ENCODE measurements at places on chromosomes 7 and 10.

DNA sequence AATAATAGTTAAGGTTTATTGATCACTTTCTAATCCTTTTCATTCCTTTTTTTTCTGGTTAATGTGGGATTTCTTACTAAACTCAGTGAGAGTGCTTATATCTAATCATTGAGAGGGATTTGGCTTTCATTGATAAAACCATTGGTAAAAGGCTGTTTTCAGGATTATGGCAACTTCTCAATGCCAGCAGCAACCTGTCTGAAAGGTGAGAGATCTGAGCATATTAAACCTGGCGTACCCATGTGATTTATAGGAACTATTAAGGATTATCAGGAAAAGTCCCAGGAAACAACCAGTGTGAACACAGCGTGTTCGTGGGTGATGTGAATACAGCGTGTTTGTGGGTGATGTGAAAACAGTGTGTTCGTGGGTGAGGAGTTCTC, 65.9 kb downstream of the PDIA4 start:
- DNase-seq: no peak

DNA sequence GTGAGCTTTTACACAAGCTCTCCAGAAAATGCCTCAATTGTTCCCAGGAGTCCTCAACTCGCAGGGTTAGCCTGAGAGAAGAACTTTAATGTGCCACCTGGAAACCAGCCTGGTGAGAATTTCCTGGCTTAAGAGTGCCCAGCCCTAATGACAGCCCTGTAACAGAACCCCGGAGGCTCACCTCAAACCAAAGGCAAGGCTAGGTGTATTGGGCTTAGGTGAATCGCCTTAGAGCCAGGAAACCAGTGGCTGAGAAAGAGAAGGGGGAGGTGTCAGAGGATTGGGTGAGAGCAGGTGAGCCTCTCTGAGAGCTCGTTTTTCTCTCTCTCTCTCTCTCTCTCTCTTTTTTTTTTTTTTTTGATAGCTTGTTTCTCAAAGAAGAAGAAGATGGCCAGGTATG, 7.3 kb downstream of the OCM2 start:
- DNase-seq: no peak

- DNase-seq: no peak
Measured at GRCh38 chr10:62719061-62719460, 85.5 kb upstream of the ADO start.

- DNase-seq: no peak
Measured at GRCh38 chr7:98551611-98552273, 65.3 kb upstream of the NPTX2 start.

DNA sequence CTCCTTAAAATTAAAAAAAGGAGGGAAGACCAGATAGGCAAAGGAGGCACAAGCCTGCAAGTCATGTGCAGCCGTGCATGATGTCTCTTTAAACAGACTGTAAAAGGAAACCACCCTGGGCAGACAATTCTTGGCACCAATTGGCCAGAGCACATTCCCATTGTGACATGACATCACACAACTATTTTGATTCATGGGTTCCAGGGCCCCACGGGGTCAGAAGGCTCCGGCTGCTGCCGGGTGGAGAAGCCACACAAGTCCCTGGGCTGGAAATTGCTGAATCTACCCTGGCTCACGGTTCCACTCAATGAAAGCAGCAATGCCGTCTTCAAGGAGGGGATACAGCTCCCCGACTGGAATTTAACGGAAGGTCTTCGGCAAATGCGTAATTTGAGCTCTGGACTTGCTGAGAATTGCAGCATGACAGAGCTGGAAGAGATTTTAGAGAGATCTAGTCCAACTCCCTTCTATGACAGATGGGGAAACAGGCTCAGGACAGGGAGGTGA, 140.5 kb downstream of the PRKAG2 start:
- DNase-seq: peak; percentile 91

DNA sequence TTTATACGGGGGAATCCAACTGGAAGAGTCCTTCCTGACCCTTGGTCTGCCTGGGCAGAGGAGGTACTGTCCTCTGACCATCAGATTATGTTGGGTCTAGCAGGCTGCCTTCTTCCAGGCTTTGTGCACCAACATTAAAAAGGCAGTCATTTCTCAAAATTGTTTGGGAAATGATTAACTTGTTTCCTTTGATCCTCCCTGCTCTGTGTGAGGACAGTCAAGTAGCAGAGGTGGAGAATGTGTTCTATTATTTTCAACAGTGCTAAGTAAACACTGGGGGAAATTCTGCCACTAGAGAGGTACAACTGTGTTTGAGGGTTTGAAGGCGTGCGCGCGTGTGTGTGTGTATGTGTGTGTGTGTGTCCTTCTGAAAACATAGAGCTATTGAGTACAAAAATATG, 20.6 kb downstream of the ACSL5 start:
- DNase-seq: no peak

DNA sequence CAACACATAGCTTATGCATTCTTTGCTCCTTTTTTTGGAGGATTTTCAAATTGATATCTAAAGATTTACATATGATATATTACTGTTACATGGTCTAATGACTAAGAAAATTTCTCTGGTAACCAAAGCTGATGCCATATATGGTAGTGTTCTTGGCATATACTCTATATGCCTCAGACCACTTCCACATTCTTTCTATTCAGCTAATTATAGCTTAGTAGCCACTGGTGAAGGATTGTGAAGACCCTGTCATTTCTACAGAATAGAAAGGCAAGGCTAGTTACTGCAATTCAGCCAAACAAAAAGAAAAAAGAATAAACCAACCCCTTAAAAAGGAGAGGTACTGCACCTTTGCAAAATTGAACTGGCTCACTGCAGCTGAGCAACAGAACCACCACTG, 3.7 kb downstream of the PURB start:
- DNase-seq: peak; percentile 20

DNA sequence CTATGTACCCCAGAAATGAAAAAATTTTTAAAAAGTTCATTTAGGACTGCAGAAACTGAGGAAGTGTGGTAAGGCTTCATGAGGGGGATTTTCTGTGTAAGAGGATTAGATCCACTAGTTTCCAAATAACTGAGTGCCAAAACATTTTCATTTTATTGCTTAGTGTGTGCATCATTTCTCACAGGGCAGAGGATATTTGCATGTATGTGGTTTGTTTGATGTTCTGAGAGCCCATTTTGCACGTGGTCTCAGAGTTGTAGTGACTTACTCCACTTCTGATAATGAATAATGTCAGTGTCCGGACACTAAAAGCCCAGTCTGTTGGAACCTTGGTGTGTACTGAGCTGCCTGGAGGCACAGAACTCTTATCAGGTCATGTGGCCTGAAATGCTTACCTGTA, 299.9 kb downstream of the AUTS2 start:
- DNase-seq: no peak

DNA sequence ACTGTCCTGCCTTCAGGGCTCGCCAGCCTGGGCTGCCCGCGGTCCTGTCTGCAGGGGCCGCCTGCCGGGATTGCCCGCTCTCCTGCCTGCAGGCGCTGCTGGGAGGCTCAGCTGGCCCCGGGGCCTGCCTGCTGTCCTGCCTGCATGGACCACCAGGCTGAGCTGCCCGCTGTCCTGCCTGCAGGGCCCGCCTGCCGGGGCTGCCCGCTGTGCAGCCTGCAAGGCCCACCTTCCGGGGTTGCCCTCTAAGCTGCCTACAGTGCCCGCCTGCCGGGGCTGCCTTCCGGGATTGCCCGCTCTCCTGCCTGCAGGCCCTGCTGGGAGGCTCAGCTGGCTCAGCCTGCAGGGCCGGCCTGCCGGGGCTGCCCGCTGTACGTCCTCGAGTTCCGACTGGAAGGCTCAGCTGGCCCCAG, 164.4 kb downstream of the GLRX3 start:
- DNase-seq: no peak

DNA sequence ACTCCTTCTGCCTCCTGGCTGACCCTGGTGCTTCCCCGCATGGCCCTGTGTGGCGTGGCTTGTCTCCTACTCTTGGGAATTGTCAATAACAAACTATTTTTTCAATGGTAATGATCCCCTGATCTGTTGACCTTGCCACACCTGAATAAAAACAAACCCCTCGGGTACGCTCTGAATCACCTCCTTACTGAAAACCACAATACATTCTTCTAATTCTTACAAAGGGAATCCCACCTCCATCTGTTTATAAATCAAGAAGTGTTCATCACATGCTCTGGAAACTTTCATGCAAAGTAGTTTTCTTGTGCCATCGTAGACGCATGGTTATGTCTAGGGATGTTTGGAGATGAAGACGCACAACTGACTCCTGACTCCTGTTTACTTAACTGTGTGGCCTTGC, 245.8 kb downstream of the FRMD4A start:
- DNase-seq: no peak

DNA sequence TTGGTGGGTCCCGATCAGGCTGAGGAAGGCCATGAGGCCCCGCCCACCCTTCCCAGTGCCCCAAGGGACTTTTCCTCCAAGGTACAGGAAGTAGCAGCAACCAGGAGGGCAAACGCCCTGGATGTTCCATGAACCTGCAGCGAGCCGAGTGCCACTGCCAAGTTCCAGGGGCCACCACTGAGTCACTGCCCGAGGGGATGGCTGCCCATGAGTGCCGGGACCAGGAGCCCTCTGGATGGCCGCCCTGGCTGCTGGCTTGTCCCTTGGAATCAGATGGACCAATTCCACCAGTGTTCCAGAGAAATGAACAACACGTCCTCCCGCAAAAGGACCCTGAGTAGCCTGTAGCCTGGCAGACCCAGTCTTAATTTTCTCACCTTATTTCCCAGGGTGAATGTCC, 74.2 kb downstream of the ZRANB1 start:
- DNase-seq: no peak

- DNase-seq: no peak
Measured at GRCh38 chr10:19785366-19785765, 30.9 kb upstream of the PLXDC2 start.
